ENCODE measurements at places on chromosomes 5 and 9.

DNA sequence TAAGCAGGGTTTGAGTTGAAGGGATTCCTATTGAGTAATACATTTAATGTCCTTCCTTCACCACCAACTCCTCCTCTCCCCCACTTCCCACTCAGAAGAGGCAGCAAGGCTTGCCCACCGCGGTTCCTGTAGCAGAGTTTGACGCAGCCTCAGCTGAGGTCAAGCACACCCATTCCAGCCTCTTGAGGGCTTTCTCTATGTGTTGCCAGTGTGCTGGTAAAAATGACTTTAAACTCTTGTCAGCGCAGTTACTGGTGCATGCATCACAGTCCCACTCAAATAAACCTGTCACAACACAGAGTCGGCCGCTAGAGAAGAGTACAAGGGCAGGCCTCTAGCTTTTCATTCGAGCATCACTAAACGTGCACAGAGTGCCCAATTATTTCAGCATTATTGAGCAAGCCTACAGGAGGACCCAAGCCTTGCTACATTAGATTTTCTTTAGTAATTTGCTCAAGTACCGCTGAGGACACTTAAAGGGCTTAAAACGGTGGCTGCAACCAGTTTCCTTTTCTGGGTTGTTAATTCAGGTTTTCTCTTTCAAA, 79.6 kb downstream of the TLE4 start:
- DNase-seq, result peak; percentile 16

DNA sequence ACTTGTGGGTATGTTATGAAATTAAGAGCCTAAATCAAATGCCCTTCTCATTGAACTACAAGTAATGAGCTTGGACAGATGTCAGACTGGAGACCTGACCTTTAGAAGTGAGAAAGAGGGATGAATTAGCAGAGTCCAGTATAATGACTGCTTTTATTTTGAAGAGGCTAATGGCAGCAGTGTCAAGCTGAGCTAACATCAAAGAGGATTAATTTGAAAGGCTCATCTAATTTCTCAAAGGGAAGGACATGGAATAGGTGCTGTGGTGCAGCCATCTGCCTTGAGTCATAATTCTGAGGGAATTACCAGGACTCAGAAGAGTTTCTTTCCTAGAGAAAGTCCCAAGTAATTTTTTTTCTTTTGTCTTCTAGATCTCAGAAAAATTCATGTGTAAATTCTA, 57.6 kb downstream of the FAM81B start:
- DNase-seq, result no peak

DNA sequence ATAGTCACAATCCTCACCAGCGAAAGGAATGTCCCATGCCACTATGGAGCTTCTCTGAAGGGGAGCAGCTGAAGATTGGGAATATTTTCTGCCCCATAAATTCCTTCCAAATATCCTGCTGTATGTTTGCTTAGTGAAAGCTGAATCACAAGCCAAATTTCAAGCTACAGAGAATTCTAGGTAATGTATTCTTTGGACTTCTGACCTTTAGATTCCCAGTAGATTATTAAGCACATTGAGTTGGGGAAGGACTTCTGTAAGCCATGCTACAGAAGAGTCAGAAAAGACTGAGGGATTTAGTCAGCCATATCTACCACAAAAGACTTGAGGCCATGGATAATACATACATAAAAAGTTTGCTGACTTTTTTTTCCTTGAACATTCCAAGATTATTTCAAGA, 1342.0 kb upstream of the NUDT12 start:
- no peak for DNase-seq

DNA sequence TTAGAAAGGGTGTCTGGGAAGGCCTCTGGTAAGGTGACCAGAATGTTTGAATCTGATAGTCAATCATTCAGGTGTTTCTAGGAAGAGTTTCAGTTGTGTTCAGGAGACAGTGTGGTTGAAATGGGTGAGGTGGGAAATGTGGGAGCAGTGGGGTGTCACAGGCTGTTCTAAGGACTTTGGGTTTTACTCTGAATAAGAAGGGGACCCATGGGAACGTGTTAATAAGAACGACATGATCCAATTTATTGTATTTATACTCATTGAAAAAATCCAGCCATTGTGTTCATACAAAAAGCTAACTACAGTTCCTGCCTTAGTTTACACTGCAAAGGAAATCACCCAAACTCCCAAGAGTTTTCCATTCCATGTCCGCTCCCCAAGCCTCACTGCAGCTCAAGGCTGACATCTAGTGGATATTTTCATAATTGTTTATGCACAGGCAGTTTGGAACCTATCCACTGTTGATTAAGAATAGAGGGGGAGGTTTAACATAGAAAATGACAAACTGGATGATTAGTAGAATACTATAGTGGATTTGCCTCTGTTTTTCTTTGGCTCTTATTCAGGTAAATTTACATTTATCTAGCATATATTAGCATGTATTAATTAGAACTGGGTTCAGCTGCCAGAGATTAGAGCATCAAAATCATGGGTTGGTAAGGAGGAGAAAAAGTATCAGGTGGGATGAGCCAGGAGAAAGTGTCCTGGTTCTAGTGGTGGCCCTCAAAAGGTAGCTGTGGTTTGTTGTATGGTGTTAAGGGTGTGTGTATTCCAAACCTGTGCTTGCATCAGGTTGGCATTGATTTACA, 17.7 kb downstream of the CAVIN4 start:
- no peak for DNase-seq

- no peak for DNase-seq
Observed at GRCh38 chr5:167886196-167886595, 405.2 kb upstream of the WWC1 start.

- no peak for DNase-seq
Observed at GRCh38 chr9:71719562-71719961, 48.8 kb downstream of the CEMIP2 start.

DNA sequence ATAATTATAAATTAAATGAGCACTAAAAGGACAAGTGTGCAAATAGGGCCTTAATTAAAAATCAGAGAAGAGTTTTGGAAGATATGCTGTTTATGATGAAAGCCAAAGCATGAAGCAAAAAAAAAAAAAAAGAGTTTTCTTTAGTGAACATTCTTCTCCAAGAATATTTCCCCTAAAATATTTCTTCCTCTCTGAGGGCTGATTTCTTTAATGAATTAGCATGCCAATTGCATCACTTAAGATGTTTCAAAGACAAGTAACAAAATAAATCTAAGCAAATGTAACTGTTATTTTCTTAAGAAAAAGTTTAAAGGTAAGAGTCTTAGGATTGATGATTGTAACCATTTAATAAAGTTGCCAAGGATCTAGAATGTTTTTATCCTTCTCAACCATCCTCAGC, 81.6 kb upstream of the MPDZ start:
- DNase-seq, result no peak

DNA sequence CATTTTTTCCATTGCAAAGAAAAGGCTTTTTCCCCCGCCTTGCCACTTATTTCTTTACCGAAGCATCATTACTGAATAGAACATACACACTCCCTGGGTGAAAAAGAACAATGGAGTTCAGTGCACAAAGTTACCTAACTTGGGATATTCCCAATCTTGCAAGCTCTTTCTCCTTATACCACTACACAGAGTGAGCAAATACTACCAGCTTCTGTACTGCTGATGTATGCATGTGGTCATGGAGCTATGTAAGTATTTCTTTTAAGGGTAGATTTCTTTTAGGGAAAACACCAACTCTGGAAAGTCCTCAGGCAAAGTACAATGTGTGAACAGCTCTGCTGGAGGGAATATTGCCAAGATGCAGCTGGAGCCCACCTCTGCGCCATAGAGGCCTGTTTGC, 81.1 kb downstream of the AOPEP start:
- DNase-seq, result no peak

DNA sequence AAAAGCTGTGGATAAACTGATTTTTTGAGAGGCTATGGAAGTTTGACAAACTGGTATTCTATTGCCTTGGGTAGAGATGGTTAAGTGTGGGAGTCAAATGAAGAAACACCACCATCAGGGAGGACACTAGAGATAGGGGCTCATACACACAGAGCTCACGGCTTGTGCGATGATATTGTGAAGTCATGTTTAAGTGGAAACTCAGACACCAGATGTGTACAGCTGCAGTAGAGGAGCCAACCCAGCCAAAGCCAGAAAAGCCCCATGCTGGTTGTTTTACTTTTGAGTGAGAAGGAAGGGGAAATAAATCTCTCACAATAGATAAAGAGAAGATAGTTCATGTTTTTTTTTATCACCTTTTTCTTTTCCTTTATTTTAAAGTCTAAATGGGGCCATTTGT, 377.7 kb downstream of the DMRT2 start:
- no peak for DNase-seq

- no peak for DNase-seq
Observed at GRCh38 chr5:128475693-128476092, 62.4 kb downstream of the FBN2 start.

- DNase-seq, result no peak
Observed at GRCh38 chr5:139808481-139809330, 13.1 kb downstream of the PSD2 start.

GRCh38 chr5:82820188-82820587, 257.0 kb downstream of the TMEM167A start:
- no peak for DNase-seq
